ENCODE measurements at places on chromosomes 3 and 15.

GRCh38 chr3:182596676-182597410 lies 196.5 kb upstream of the ATP11B start:
- no peak for DNase-seq

DNA sequence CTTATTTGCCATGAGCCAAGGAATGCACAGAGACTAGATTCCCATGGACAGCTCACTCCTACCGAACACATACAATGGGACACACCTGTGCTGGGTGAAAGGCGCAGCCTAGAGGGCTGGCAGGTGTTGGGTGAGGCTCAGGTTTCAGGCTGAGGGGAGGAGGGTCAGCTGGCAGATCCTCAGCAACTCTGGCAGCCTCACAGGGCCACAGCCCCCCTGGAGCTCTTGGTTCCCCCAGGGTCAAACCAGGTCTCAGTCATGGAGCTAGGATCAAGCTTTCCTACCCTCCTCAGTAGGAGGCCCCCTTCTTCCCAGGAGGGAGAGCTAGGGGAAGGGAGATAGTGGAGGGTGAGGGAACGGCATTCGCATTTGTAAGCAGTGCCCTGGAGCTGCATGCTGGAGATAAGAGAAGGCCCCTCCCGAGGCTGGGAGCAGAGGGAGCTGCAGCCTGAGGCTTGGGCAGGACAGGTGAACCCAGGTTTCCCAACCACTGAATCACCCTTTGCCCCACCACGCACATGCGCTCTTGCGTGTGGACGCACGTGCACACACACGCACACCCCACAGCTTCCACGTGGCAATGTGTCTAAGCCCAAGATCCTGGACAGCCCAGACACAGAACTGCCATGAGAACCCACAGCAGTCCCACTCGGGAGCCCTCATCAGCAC lies 26.3 kb upstream of the TFRC start:
- DNase-seq: no peak

DNA sequence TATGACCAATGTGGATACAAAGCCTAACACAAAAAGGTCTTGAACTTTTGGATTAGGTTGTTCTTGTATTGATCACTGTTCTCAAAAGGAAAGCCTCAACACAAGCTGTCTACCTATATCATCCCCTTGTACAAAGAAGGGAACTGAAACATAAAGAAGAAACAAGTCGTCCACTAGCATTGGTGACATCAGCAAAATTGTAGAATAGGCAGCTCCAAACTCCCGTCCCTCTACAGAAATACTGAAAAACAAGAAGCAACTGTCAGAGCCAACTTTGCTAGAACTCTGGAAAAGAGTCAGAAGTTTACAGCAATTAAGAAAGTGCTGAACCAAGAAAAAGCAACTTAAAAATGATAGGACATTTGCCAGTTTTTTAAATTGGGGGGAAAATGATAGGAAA lies 7.5 kb upstream of the NR1I2 start:
- no peak for DNase-seq

DNA sequence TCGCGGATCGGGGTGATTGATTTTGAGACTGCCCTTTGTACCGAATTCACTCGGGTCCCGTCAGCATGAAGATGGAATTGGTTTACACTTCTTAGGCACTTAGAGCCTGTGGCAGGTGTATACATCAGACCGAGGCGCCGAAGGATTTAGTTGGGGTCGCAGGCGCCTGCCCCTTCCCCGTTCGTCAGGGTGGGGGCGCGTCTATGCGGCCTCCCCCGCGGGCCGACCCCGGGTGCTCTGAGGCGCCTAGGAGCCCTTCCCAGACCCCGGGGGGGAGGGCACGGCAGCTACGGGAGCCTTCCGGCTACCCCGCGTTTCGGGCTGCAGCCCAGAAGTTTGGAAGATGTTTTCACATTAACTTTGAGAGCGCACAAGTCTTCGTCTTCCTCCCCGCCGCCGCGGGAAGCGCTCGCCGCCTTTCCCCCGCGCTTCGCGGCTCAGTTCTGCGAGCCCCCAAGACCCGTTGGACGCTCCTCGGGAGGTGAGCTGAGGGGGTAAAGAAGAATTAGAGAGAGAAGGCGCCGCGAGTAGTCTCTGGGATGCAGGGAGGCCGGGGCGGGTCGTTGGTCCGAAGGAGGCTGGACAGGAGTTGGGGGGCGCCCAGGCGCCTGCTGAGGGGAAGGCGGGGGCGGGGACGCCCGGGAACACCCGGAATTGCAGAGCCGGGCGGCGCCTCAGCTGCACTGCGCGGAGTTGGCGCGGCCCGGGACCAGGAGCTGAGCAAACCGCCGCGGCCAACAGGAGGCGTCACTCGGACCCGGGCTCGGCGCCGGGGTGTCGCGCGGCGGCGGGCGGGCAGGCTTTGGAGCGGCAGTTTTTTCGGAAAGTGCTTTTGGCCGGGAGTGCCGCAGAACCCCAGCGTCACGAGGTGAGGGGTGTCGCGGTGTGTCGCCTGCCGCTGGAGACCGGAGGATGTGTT lies 780 bp downstream of the TIPARP start:
- DNase-seq: peak; percentile 55

GRCh38 chr3:67470207-67470606 lies 184.2 kb downstream of the SUCLG2 start:
- no peak for DNase-seq

DNA sequence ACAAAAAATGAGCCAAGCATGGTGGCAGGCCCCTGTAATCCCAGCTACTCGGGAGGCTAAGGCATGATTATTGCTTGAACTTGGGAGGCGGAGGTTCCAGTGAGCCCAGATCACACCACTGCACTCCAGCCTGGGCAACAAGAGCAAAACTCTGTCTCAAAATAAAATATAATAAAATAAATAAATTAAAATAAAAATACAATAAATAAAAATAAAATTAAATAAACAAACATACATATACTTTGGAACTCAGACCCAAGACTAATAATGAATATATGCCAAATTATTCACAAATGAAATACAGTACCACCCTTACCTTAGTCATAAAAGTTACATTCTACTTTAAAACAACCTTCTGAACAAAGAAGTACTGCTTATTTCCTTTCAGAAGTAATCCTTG lies 81.8 kb downstream of the SCAPER start:
- no peak for DNase-seq

- no peak for DNase-seq
Observed at GRCh38 chr15:56804938-56805337, 71.6 kb upstream of the ZNF280D start.

- DNase-seq: no peak
Observed at GRCh38 chr3:61601831-61602230, 40.5 kb downstream of the PTPRG start.

DNA sequence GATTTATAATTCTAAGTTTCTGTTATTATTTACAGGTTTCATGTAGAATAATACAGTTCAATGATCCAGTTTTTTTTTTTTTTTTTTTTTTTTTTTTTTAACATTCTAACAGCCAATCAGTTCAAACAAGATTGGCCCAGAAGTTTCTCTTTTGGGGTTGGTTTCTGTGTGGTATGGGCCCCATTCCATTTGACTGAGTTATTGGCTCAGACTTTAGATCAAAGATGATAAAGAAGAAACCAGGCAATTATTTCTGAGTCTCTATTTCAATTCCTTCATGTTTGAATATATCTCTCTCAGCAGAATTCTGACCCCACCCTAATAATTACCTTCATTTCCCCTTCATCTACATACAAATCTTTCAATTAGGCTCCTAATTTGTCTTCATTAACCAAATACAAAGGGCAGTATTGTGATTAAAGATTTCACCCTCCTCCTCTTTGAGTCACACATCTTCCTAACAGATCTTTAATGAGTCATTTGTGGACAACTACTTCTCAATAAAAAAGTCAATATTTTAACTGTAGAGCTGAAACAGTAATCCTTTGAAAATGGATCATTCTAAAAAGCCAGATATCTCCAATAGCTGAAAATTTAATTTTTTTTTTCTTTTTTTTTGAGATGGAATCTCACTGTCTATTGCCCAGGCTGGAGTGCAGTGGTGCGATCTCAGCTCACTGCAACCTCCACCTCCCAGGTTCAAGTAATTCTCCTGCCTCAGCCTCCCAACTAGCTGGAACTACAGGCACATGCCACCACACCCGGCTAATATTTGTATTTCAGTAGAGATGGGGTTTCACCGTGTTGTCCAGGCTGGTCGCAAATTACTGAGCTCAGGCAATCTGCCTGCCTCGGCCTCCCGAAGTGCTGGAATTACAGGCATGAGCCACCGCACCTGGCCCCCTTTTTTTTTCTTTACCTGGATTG lies 878.8 kb downstream of the NAALADL2 start:
- DNase-seq: no peak

DNA sequence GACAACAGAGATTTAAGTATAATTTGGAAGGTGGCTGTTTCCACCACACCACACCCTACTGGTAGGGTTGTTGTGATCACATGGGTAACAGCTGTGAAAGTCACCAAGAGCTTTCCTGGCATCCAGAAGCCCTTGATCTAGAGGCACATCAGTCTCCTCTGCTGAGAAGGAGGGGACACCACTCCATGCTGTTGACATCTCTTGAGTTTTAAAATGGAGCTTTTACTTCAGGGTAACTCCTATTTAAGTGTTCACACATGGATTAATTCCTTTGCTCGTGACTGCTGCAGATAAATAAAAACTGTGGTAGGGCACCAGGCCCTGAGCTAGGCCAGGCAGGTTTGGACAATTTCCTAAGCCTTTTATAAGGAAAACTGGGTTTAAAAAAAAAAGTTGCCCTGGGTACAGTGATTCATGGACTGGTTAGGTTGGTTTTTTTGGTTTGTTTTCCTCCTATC lies 7.5 kb downstream of the EXOSC7 start:
- no peak for DNase-seq

DNA sequence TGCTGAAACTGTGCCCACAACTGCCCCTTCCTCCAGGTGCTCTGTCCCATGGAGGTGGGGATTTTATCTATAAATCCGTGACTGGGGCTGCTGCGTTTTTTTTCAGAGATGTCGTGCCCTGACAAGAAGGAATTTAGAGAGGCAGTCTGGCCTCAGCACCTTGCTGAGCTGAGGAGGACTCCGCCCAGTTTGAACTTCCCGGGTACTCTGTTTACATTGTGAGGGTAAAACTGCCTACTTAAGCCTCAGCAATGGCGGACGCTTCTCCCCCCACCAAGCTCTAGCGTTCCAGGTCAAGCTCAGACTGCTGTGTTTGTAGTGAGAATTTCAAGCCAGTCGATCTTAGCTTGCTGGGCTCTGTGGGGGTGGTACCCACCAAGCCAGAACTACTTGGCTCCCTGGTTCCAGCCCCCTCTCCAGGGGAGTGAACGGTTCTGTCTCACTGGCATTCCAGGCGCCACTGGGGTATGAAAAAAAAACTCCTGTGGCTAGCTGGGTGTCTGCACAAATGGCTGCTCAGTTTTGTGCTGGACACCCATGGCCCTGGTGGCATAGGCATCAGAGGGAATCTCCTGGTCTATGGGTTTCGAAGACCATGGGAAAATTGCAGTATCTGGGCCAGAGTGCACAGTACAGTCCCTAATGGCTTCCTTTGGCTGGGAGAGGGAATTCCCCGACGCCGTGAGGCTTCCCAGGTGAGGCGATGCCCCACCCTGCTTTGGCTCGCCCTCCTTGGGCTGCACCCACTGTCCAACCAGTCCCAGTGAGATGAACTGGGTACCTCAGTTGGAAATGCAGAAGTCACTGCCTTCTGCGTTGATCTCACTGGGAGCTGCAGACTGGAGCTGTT lies 68.5 kb upstream of the SGO1 start:
- no peak for DNase-seq

DNA sequence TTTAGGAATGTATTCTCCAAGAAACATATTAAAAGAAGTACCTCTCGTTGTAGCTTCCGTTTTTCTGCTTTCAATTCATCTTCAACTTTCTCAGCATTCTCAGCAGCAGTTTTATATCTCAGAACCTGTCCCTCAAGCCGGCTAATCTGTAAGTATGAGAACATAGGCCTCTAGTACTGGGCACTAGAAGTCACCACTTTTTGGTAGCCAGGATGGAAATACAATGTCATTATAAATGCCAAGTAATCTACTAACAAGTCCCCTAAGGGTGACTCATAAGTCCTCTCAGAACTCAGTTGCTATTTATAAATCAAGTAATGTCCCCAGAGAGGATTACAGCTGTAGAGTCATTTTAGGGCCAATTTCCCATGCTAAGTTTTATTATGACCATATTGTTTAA lies 61.1 kb downstream of the MLH1 start:
- peak; percentile 23 for DNase-seq

- no peak for DNase-seq
Observed at GRCh38 chr3:72473156-72473555, 375.1 kb downstream of the SHQ1 start.

GRCh38 chr15:79629687-79630086 lies 197.6 kb downstream of the MINAR1 start:
- DNase-seq: no peak

GRCh38 chr15:62658498-62658897 lies 384.0 kb upstream of the TPM1 start:
- no peak for DNase-seq

DNA sequence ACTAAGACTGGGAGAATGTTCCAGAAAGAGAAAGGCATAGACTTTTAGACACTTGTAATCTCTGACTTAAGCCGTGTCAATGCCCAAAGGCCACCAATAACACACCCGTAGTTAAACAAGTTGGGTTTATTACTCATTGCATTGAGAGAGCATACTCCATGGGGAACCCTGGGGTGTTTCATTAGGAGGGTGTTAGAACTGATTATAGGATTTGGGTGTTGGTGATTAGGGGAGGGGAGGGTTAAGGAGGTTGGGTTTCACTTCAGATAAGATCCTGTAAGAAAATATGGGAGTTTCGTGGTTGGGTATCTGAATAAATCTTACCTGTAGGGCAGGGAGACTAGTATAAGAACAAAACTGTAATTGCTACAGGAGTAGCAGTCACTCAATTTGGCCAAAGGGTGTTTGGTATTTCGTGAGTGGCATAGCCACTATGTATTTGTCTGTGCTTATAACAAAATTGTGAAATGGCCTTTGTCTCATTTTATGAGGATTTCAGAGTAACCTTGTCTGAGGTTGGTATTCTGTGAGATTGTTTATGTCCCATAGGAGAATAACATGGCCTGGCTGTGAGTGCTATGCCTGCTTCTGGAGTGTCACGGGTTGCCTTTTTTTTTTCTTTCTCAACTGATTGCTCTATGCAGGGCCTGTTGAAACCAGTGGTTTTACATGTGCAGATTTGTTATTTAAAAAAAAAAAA lies 2.9 kb downstream of the HACD3 start:
- no peak for DNase-seq

GRCh38 chr15:47516558-47516957 lies 200.7 kb upstream of the SEMA6D start:
- DNase-seq: no peak

DNA sequence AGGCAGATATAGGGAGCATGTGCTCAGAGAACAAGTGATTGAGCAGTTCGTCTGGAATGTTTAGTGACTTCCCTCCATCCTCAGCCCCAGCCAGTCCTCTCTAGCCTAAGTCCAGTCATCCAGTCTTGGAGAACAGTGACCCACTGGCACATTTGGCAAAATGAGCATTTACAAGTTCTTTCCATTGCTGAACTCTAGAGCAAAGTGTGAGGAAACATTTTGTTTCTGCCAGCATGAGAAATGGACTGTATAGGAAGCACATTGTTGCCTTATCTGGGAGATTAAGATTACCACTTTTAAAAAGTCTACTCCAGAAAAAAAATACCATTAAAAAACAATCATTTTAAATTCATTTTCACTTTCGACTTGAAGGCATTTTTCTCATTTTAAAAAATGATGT lies 353.6 kb downstream of the SHQ1 start:
- no peak for DNase-seq

Data from HEK293T (cell line).